Right ventricle myocardium superior (tissue), 1 donor: ENCODE measurements at places on chromosomes 6 and 20. TPM values are rescaled to one million over a fixed set of nuclear protein-coding genes. Genes with fewer than 3 reads are reported as not detected.
A peak's percentile ranks its signal among the peaks of the same experiment; 100 is the strongest.

GRCh38 chr6:113202852-113203714 is 654.1 kb upstream of the MARCKS start:
- no peak for DNase-seq

PHACTR3 gene
- 10.0 TPM for total RNA-seq

GRCh38 chr20:38685853-38686473 is 38.3 kb upstream of the SLC32A1 start:
- peak; percentile 61 for DNase-seq

- DNase-seq, result peak; percentile 92
Observed at GRCh38 chr6:33298773-33299236, at the start of gene RGL2. Gene RGL2 (minus strand): TSS chr6:33298942. CDS start chr6:33298610, 332 bp downstream.

IBTK gene
- 25.6 TPM for total RNA-seq

GRCh38 chr20:18284805-18285533 is 3.4 kb upstream of the ZNF133 start:
- DNase-seq, result no peak

SPO11 gene
- total RNA-seq, result not detected

DNA sequence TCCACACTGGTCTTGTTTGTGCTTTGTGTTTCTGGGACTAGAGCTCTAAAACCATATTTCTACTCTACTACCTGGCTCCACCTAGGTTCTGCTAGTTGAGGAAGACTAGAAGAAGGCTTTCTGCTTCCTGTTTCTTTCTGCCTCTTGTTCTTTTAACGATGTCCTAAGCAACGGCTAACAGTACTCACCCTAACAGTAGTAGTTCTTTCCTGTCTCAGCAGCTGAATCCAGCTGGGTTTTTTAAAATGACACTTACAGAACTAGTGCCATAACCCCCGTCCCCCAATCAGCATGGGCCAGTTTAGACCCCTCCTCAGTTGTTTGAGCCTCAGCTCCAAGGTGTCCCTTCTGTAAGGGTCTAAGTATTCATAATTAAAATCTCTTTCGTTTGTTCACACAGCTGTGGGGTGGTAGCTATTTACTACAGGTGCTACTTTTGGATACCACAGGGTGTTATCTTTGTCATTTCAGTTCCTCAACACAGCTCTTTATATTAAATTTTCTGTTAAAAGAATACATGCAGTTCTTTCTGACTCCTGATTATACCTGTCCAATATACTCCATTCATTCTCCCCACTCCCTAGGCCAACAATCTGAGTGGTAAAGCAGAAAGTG is 790.2 kb downstream of the DHX35 start:
- no peak for DNase-seq

GRCh38 chr6:117072134-117072533 is 193.2 kb upstream of the VGLL2 start:
- DNase-seq, result peak; percentile 65

DNA sequence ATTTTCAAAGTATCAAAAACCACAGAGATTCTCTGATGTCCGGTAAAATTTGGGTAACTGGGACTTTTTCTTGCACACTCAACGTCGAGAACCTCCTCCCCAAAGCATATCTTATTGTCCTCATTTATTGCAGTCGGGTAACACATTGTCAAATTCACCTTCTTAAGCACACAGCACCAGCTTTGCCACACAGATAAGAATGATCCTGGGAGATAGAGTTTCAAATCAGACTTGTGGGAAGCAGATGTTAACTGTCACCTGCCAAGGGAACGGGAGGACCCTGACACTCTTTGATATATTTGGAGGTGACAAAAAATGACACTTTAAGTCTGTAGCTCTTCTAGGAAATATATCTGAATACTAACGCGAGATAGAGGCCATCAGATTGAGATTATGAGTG is 282.1 kb upstream of the BMP2 start:
- DNase-seq, result no peak

DNA sequence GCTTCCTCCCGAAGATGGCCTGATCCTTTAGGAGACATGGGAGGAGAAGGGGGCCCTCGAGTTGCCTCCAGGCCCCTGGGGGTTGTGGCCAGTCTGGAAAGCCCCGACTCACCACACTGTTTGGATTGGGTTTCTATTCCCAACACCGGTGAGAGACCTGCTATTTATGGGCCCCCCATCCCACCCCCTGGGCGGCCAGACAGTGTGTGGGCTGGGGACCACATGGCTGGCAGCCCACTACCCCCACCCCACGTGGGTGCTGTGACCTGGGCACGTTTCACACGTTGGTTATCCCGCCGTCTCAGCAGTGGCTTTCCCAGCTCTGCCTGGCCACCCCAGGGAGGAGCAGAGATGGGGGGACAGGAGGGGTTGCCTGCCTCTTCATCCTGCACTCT is 116.1 kb downstream of the VEGFA start:
- no peak for DNase-seq

DNA sequence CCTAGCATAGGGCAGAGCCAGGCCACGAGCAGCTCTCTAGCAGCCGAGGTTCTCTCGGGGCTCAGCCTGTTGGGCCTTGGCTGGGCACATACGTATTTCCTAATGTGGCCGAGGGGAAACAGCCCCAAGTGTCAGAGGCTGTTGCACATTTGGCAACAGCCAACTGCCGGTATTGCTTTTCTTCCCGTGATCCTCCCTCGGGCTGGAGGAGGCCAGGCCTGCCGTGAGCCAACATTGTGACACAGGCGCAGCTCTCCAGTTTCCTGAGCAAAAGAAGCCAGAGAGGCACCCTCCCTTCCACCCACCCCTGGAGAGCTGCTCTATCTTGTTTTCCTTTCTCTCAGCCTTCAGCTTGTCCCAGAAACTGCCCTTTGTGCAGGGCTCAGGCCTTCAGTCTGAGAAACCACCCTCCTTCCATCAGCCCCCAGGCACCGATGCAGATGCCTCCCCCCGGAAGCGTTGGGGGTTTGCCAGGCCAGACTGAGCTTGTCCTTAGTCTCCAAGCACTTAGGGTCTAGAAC is 5.1 kb upstream of the BPI start:
- peak; percentile 88 for DNase-seq

RSPO4 gene
- total RNA-seq, result not detected

DNA sequence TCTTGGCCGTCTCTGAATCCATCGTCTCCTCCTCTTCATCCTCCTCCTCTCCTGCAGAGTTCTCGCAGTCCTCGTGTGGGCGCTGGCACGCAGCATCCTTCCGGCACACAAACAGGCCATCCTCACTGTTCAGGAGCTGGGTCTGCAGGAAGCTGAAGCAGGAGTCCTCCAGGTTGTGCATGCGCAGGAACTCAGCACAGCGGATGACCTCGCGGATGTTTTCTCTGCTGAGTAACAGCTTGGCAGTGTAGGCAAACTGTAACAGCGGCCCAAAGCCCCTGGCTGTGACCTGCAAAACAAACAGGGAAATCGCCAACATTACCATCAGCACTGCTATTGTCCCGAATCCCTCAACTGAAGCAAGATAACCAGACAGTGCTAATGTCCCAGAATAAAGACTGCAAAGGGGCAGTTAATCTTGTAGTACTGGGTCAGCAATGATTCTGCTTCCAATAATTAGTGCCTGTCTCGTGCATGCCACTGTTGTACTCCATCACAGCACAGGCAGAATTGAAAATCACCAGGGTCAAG is 57.4 kb downstream of the GJA10 start:
- DNase-seq, result no peak
